ENCODE measurements at places on chromosomes 6 and 20. TPM values are rescaled to one million over a fixed set of nuclear protein-coding genes. Genes with fewer than 3 reads are reported as not detected.

Gene CD83
- 1.1 TPM for total RNA-seq

Gene PRR3
- total RNA-seq, result 4.2 TPM

Gene TMC2
- total RNA-seq, result not detected

Gene KCNQ2
- total RNA-seq, result not detected

Gene GSTA2
- total RNA-seq, result not detected

Gene PPDPF
- 105 TPM for total RNA-seq
